ENCODE measurements at places on chromosomes 3 and 15.

DNA sequence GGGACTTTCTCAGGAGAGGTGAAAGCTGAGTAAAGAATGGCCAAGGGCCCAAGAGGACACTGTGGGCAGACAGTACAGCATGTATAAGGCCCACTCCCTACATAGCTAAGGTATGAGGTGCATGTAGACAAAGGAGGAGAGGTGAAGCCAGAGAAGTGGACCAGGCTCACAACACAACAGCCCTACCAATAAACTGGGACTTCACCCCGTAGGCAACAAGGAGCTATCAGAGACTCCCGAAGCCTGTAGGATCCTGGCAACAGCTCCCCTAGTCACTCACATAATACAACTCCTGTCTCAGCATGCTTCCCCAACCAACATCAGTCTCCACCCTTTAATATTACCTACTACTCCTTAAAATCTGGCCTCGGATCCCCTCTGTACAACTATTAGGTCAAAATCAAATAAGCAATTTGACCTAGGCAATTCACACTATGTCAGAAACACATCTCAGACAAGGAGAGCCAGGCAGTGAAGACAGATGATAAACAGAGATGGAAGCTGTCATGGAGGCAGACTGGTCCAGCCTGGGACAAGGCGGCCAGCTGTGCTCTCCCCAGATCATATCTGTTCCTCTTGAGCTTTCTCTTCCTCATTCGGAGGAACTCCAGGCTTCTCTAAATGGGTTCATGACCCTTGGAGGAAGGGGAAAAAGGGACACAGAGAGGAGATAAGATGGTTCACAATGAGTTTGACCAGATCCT is 1.4 kb downstream of the XXYLT1 start:
- peak; percentile 91 for DNase-seq

DNA sequence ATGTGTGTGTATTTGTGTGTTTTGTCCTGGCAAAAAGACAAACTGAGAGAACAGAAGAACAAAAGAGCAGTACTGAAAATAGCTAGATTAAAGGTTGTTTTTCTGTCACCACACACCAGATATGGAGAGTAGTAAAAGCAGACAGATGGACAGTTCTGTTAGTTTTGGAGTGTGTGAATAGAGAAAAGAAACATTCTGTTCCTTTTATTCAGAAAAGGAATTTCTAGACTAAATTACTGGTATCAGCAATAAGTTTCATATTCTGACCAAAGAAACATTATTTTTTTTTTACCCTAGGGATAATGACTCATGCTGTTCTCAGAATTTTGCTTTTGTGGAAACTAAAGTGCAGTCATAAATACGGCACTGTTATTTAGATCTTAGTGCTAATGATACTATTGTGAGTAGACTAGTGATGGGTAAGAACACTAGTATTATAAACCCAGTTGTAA is 32.9 kb downstream of the PIK3CA start:
- DNase-seq, result peak; percentile 32

DNA sequence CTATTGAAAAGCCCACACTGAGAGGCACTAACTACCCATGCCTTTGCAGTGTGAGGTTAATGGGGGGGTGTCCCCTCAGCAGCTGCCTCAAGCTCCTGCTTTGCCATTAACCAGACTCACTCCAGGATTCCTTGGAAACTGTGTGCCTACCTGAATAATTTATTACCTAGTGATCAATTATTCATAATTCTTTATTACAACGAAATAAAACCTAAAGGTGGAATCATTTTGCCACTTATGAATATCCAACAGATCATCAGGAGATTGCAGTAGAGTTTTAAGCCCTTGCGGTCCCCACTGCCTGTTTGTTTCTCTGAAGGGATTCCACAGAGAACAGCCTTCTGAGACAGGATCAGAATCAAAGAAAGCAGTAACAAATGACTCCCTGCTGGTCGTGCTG is 23.3 kb downstream of the NEK11 start:
- DNase-seq, result no peak

DNA sequence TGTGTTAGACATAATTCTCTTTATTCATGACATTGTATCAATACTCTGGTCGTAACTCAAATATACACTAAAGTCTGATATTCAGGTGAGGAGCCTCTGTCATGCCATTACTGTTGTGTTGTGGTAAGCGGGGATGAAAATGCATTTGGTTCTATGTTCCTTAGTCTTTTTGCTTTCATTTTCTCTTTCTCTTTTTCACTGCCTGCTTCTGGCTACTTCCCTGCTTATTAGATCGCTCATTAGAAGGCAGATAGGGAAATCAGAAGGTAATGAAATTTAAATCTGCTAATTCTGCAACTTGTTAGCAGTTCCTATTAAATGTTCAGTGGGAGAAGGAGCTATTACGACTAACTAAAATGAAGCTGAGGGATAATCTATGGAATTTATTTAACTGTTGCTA is 345.0 kb downstream of the GRM7 start:
- no peak for DNase-seq

- DNase-seq, result no peak
These were observed 165.7 kb upstream of the TSC22D2 start for GRCh38 chr3:150242220-150242936.

- DNase-seq, result peak; percentile 68
These were observed 42.2 kb upstream of the GNB5 start for GRCh38 chr15:52233405-52233804.

DNA sequence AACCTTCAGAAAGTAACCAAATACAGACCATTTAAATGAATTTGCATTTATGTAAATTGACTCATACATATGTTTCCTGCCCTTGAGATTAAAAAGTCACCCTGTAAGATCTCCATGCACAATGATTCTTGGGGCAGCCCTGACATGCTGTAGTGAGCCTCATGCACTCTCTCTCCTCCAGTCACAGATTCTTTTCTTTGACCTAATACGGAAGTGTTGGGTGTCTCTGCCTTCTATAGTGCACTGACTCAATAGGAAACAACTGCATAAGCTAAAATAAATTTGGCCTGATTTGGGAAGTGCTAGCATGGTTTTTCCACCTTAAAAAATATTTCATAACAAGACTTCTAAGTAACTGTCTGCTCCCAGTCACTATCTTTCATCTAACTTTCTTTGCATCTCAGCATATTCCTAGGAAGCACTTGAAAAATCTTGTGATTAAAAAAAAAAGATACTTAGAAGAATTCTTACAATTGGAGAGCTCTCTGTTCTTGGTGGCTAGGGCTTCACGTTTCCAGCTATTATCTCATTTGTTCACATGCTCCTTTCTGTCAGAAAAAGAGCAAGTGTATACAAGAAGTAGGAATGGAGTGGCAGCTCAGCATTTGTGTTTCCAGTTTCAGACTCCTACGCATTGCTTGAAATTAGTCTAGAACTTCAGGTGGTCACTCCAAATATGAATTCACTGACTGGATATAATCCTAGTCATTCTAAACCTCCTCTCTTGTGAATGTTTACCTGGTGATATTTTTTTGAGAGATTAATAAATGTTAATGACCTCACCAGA is 207.9 kb upstream of the COL8A1 start:
- no peak for DNase-seq

GRCh38 chr3:52455283-52456168 is at the start of gene NISCH:
TSS of gene NISCH (plus strand) at chr3:52455604. CDS start at chr3:52455642, 38 bp downstream.
- DNase-seq, result peak; percentile 53

DNA sequence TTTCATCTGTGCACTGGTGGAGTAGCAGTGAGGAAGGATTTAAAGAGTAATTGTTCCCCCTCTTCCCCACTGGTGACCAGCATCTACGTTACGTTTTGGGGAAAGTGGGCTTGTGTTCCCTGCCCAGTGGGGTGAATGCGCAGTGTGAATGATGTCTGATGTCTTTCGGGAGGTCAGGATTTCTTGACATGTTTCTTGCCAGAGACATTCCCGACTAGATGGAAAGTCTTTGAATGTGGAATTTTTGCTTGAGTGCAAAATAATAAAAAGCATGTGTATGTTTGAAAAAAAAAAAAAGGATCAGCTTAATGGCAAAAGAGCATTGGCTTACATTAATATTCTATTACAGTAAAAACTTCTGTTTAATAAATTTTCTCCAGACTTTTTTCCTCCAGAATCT is 632.2 kb downstream of the FOXP1 start:
- DNase-seq, result no peak

DNA sequence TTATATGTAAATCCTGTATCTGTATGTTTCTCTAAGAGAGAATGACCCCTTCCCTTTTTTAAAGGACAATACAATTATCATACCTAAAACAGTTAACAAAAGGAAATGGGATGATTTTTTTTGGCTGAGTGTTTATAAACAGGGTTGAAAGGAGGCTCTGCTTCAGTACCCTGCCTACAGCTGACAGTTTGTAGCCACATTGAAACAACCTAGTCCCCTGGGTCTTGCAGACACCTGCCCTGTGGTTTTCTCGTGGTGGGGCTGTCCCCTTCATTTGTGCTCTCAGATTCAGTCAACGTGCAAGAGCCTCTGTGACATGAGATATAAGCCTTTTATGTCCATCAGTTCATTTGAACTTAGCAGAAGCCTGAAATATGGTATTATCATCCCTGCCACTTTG is 2.3 kb upstream of the HMCES start:
- no peak for DNase-seq

DNA sequence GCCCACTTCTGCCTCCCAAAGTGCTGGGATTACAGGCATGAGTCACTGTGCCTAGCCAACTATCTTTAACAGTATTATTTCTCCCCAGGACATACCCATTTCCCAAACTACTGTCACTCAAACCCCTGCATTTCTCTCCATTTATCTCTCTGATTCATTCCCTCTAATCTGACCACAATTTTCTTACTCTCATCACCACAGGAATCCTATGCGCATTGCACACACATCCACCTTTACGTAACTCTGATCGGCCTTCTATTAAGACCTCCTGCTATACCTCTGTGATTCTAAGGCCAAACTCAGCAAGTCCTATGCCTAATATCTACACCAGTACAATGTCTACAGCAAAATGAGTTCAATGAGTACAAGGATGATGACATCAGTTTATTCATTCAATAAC is 235.0 kb downstream of the ULK4 start:
- DNase-seq, result no peak

- no peak for DNase-seq
These were observed 47.5 kb upstream of the GBE1 start for GRCh38 chr3:81808900-81809299.

DNA sequence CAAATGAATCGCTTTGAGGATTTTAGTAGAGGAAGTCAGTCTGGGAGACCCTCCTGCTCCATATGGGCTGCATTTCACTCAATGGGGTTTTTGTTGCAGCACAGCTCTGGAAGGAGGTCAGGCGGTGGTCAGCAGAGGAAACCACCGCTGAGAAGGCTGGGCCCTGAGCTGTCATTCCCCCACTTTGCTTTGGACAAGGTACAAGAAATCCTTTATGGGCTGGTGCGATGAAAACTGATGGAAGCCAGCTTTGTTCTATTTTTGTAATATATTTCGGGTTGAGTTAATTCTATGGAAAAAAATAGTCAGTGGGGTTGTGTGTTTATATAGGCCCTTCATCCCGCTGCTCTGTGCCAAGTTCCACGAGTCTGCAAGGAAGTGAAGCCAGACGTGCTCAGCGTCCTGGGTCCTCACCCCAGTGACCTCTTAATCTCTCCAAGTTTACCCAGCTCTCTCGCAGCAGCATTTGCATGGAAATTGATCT is 157.1 kb upstream of the TMC3 start:
- DNase-seq, result no peak

DNA sequence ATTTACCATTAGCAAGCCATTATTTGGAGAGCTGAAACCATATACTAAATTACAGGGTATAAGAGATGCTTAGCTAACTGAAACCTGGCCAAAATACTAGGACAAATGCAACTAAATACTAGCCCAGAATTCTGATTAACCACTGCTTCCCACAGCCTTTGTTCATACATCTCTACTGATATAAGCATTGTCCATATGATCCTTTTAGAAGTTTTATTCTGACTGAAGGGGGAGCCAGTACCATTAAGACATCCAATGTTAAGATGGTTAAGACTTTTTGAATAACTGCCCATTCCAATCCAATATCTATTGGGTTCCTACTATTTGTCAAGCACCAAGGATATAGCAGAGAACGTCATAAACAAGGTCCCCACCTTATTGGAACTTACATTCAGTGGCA is 421.3 kb downstream of the FOXP1 start:
- no peak for DNase-seq

- peak; percentile 68 for DNase-seq
These were observed 86.9 kb downstream of the CDIN1 start for GRCh38 chr15:36666228-36666905.

GRCh38 chr15:58070801-58071418 is 5.4 kb upstream of the ALDH1A2 start:
- peak; percentile 39 for DNase-seq

DNA sequence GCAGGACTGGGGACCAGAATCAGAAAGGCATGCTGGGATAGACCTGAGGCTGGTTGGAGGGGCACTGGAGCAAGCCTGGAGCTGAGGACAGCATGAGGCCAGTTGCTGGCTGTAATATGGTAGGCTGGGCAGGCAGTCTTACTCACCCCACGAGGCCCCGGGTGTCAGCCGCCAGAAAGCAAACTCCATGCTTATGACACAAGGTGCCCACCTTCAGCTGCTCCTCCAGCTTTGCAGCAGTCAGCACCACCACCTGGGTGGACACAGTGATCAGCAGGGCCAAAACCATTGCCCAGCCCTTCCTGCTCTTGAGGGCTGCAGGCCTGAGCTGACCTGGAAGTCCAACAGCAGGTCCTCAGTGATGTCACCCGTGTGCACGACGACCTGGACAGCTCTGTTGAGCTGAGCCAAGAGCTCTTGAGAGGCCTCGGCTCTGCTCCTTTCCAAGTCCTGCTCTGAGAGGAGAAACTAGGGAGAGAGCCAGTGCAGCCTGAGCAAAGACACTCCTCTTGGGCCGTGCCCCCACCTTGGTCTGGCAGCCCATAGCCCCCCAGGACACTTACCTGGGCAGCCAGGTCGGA is 747 bp downstream of the UBA7 start:
- no peak for DNase-seq

DNA sequence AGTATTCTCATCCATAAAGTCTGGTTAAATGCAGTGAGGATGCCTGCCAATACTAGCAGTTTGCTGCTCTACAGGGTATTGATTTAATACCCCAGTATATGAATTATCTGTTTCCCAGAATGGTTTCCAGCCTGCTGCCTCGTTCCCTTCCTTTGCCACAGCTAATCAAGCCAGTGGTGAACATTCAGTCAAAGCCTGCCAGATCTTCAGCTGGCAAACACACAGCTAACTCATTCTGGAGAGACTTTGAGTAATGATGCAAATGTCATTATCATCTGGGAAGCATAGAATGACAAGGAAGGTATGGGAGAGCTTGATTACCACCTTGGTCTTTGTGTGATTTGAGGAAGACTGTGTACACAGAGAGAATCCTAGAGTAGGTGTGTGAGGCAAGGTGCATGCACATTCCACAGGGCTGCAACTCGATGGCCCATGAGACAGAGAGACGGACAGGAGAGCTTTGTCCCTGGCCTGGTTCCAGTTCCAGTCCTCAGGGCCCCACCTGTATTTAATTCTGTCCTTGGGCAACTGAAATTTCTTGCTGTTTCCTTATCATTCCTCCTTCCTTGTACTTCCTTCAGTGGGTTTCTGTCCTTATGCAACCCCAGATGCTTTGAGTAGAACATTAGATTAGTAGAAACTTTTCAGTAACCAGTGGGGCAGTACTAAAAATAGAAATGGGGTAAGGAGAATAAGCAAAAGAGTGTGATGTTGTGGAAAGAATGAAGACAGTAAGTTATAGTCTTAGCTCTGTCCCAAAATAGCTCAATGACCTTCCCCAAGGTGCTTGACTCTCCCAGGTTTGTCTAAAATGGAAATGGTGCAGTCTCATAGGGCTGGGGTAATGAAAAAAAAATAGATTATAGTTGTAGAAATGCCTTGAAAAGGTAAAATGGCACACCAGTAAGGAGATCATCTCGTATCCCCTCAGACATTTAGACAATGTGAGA is 72.5 kb downstream of the MITF start:
- no peak for DNase-seq

- DNase-seq, result no peak
These were observed 67.3 kb downstream of the DNAJB8 start for GRCh38 chr3:128399221-128399915.

- DNase-seq, result no peak
These were observed 16.2 kb downstream of the GALNT15 start for GRCh38 chr3:16190704-16191103.
